Neural progenitor cell (in vitro differentiated cells): ENCODE measurements at places on chromosomes 4 and X.

DNA sequence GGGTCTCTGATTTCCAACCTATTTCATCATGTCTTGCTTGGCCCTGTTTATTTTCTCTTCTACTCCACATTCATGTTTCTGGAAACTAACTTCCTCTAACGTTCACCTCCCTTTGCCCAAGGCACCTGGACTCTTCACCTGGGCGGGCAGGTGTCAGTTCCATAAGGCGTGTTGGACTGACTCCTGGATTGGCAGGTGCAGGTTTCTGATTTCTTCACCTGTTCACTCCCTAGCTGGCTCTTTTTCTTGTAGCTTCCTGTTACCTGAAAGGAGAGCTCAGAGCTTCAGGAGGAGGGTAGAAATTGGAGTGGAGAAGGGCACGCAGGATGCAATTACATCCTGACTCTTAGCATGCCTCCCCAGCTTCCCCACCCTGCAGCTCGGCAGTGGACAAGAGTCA, 350.8 kb upstream of the KLF3 start:
- no peaks in the 10 kb centered on the region for H3K36me3 ChIP-seq
- H3K4me3 ChIP-seq = no peak overlapping the region
- peaks cover 13% of the 10 kb centered on the region for H3K4me1 ChIP-seq

DNA sequence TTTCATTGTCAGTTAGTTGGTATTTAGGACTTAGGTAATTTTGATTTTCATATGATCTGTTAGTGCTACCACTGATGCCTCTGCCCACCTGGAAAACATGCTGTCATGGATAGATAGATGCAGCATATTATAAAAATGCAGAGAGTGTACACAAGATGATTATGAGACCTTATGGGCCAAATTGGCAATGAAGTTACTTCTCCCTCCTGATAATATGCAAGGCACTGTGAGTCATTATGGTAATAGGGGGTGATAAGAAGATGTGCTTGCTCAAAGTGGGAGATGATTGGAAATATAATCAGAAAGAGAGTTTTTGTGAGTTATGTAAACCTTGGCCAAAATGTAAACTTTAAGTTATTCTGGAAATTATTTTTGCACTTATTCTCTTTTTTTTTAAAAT, 56.6 kb upstream of the RHOH start:
- no peak overlapping the region for H3K27ac ChIP-seq
- H3K27me3 ChIP-seq = no peaks in the 10 kb centered on the region
- peaks cover 42% of the 10 kb centered on the region for H3K36me3 ChIP-seq

- DNase-seq = no peak
- no peaks in the 10 kb centered on the region for H3K27me3 ChIP-seq
- H3K36me3 ChIP-seq = no peaks in the 10 kb centered on the region
- no peak overlapping the region for H3K4me3 ChIP-seq
- no peak overlapping the region for H3K27ac ChIP-seq
- H3K4me1 ChIP-seq = peaks cover 30% of the 10 kb centered on the region
Observed at GRCh38 chrX:111349934-111350333, 62.1 kb downstream of the DCX start.

DNA sequence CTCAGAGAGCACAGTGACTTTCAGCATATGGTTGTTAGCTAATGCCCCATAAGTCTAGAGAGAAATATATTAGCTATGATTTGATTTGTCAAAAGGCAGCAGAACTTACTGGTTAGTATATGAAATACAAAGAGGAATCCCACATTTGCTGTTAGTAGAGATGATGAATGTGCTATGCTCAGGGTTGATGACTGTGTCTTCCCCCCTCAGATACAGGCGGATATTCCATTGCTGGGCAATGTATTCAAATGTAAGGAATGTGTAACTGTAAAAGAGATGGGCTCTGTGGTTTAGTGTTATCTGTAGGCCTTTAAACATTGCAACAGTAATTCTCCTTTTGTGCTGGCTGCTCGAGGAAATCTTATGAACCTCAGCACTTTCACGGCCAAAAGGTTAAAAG, 528.9 kb upstream of the ARX start:
- H3K27me3 ChIP-seq = no peaks in the 10 kb centered on the region
- DNase-seq = no peak
- no peak overlapping the region for H3K27ac ChIP-seq
- H3K4me1 ChIP-seq = no peaks in the 10 kb centered on the region
- H3K4me3 ChIP-seq = no peak overlapping the region

DNA sequence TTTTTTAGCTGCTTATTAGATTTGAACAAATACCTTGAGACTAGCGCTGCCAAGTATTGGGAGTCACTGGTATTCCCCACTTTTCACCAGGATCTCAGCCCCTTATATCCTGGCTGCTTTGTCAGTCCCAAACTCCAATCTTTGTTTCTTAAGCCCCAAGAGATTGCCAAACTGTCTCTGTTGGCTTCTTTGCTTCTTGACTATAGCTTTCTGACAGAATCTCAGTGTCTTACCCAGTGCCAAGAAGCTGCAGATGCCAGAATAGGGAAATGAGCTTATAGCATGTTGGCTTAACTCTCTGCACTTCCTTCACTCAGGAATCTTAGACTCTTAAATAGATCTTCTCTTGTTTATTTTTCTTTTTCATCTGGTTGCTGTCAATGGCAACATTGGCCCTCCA, 297.5 kb upstream of the DCAF8L1 start:
- no peaks in the 10 kb centered on the region for H3K27me3 ChIP-seq
- H3K27ac ChIP-seq = no peak overlapping the region
- DNase-seq = no peak
- no peaks in the 10 kb centered on the region for H3K36me3 ChIP-seq

- H3K27me3 ChIP-seq = no peaks in the 10 kb centered on the region
- no peaks in the 10 kb centered on the region for H3K4me1 ChIP-seq
- H3K4me3 ChIP-seq = no peak overlapping the region
Observed at GRCh38 chr4:170038232-170038631, 12.0 kb upstream of the MFAP3L start.

DNA sequence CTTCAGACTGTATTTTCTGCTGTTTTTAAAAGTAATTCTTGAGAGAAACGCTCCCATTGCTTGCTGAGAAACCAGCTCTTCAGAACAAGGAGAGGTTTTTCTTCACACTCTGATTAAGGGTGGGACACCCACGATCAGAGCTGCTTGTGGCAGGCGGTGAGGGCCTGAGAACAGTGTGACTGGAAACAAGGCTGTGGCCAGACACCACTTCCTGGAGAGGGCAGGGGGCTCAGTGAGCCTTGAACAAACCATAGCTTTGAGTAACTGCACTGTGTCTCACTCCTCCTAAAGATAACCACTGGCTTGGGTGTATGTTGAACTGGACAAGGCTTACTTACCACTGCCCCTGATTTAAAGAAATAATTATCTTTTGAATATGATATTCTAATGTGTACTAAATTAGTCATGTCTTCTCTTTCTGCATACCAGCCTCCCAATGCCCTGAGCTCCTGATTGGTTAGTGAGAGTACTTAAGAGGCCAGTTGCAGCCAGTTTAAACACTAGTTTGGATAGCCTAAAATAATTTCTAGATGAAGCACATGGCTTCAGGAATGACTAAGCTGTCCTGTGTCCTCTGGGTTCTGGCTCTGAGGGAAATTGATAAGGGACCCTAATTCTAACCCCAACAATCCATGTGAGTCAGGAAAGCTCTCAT, 3.7 kb upstream of the GPR82 start:
- no peak overlapping the region for H3K4me3 ChIP-seq
- H3K36me3 ChIP-seq = no peaks in the 10 kb centered on the region
- H3K4me1 ChIP-seq = peaks cover 28% of the 10 kb centered on the region
- H3K27ac ChIP-seq = peak overlapping the region; percentile 62

DNA sequence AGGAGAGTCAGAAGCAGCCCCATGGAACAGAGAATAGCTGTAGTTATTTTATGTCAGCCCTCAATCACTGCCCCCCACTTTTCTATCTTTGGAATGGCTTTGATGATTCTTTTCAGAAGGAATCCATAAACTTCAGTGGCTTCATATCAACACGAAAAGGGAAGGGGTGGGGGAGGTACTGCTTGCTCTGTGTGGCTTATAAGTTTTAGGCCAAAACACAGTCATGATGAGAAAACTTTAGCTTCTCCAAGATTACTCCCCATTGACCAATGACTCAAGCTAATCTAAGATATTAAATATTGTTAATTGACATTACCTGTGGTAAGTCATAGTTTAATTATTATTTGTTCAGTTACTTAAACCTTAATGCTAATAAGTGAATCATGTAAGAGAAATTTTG, 669.6 kb upstream of the FAM241A start:
- H3K4me1 ChIP-seq = no peaks in the 10 kb centered on the region
- H3K27ac ChIP-seq = no peak overlapping the region
- DNase-seq = no peak
- H3K4me3 ChIP-seq = no peak overlapping the region
- H3K27me3 ChIP-seq = no peaks in the 10 kb centered on the region

DNA sequence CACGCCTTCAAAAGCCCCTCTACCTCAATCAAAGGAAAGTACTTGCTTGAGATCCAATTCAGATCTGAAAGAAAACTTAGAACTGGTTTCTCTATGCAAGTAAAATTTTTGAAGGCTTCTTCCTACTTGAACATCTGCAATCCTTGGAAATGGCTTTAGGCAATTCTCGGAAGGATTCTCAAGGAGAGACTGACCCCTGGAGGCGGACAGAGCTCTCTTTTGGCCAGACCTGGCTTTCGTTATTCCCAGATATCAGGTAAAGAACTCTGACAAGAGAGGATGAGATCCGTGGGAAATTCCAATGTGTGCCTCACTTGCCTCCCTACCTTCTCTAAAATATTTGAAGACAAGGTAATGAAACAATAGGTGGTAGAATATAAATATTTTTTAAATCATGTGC, 670.3 kb upstream of the FAM241A start:
- no peaks in the 10 kb centered on the region for H3K36me3 ChIP-seq
- no peak overlapping the region for H3K27ac ChIP-seq
- H3K4me3 ChIP-seq = no peak overlapping the region
- no peaks in the 10 kb centered on the region for H3K27me3 ChIP-seq
- no peaks in the 10 kb centered on the region for H3K4me1 ChIP-seq

DNA sequence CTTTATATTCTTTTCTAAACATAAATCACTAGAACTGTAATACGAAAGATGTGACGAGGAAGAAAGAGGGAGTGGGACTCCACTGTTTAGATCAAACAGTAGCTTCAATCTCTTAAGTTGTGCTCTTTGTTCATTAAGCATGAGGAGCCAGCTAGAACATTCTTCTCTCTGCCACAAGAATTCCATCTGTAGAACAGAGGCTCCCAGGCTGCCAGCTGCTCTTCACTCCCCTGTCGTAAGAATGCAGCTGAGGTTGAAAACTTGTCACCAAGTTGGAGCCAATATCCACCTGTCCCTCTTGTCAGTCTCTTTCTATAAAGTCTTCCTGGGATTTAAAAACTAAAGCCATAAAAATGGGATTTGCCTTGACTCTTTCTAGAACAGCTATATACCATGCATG, 65.0 kb upstream of the SEC24B start:
- no peaks in the 10 kb centered on the region for H3K36me3 ChIP-seq
- no peaks in the 10 kb centered on the region for H3K27me3 ChIP-seq
- H3K4me3 ChIP-seq = no peak overlapping the region
- H3K27ac ChIP-seq = no peak overlapping the region

DNA sequence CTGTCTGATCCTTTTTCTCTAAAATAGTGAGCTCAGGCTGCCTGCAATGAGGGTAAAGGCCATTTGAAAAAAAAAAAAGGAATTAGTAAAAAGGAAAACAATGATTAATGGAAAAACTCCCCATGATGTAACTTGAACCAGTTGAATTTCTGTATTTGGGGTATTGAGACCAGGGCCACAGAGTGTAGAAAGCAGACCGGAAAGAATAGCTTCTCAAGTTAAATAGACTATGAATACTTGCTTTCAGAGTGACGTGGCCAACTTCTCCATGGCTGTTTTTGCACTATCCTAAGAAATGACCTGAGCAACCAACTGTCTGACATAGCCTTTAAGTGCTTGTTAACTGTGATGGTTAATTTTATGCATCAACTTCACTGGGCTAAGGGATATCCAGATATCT, 222.1 kb upstream of the INTU start:
- no peak overlapping the region for H3K4me3 ChIP-seq
- no peaks in the 10 kb centered on the region for H3K36me3 ChIP-seq
- H3K4me1 ChIP-seq = no peaks in the 10 kb centered on the region
- H3K27me3 ChIP-seq = no peaks in the 10 kb centered on the region
- no peak for DNase-seq

- no peaks in the 10 kb centered on the region for H3K4me1 ChIP-seq
- H3K36me3 ChIP-seq = no peaks in the 10 kb centered on the region
- H3K27me3 ChIP-seq = no peaks in the 10 kb centered on the region
- no peak overlapping the region for H3K4me3 ChIP-seq
Observed at GRCh38 chr4:89551191-89551590, 243.6 kb upstream of the GPRIN3 start.

DNA sequence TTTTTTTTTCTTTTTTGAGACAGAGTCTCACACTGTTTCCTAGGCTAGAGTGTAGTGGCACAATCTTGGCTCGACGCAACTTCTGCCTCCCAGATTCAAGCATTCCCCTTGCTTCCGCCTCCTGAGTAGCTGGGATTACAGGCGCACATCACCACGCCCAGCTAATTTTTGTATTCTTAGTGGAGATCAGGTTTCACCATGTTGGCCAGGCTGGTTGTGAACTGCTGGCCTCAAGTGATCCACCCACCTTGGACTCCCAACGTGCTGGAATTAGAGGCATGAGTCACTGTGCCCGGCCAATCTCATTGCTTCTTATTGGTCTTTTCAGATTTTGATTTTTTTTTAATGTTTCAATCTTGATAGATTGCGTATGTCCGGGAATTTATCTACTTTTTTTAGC, 124.4 kb downstream of the NBDY start:
- DNase-seq = no peak
- H3K4me3 ChIP-seq = no peak overlapping the region
- no peaks in the 10 kb centered on the region for H3K4me1 ChIP-seq
- no peaks in the 10 kb centered on the region for H3K27me3 ChIP-seq

GRCh38 chrX:76550016-76550415, 122.5 kb downstream of the MAGEE1 start:
- no peak overlapping the region for H3K4me3 ChIP-seq
- H3K27me3 ChIP-seq = no peaks in the 10 kb centered on the region
- H3K36me3 ChIP-seq = no peaks in the 10 kb centered on the region
- no peak overlapping the region for H3K27ac ChIP-seq
- DNase-seq = no peak

DNA sequence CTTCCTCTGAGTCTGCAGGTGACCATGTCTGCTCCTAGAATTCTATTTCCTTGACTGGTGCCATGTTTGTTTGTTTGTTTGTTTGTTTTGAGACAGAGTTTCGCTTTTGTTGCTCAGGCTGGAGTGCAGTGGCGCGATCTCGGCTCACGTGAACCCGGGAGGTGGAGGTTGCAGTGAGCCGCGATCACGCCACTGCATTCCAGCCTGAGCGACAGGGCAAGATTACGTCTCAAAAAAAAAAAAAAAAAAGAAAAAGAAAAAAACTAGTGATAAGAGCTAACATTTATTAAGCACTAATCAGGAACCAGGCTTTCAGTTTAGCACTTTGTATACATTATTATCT, 7.2 kb downstream of the SAT1 start:
- no peak overlapping the region for H3K27ac ChIP-seq
- no peaks in the 10 kb centered on the region for H3K27me3 ChIP-seq
- H3K4me3 ChIP-seq = no peak overlapping the region
- DNase-seq = no peak
- H3K4me1 ChIP-seq = peaks cover 23% of the 10 kb centered on the region
